G401 (cell line): ENCODE measurements at places on chromosomes 1 and 21. TPM values are rescaled to one million over a fixed set of nuclear protein-coding genes. Genes with fewer than 3 reads are reported as not detected.

Gene CELA3A
- not detected in 2 replicates for total RNA-seq

Gene BEND5
- total RNA-seq: not detected in 2 replicates

Gene RBM8A
- 86.0 and 117 TPM in 2 replicates for total RNA-seq

Gene CD5L
- not detected in 2 replicates for total RNA-seq

Gene CYYR1
- total RNA-seq: not detected in 2 replicates

Gene LRRC3
- 0.55 and 2.3 TPM in 2 replicates for total RNA-seq

Gene RGS8
- total RNA-seq: not detected in 2 replicates

Gene AXDND1
- total RNA-seq: 3.6 TPM in 1 of 2 replicates, not detected in the other

Gene LCA5L
- total RNA-seq: 0.18 and 5.0 TPM in 2 replicates

Gene CRP
- not detected in 2 replicates for total RNA-seq

DNA sequence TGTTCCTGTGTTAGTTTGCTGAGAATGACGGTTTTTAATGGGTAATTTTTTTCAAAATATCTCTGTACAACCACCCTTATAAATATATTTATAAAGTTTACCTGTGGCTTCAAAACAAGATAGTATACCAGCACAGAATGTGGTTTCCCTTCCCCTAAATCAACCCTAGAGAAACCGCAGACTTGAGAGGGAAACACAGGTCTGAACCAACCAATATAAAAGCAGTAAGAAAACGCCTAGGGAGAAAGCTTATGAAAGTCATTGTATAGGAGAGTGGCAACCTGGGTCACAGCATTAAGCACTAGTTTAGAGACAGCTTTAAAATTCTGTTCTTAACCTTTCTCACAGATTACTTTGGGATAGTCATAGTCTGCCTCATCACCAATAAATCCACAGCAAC is 180.6 kb upstream of the LHX8 start:
- DNase-seq: no peak

- DNase-seq: no peak
Observed at GRCh38 chr1:69524015-69524414, 43.7 kb upstream of the LRRC7 start.

DNA sequence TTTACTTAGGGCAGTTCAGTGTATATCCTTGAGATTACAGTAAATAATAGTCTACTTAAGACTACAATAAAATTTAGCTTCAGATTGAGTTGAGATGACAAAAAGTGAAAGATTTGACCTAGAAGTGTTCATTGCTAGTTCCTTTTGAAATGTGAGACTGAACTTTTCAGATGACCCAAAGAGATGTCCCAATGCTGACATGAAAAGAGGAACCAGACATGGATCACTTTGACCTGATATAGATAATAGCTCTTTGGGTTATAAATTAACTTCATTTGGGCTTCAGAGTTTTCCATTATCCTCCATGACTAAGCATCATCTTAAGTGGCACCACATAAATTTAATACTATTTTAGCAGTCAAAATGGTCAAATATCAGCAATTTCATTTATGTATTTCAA is 25.7 kb upstream of the OR10J5 start:
- DNase-seq: no peak

- DNase-seq: no peak
Observed at GRCh38 chr1:9473032-9473807, 66.0 kb upstream of the SLC25A33 start.

- DNase-seq: no peak
Observed at GRCh38 chr1:219296430-219297355, 123.0 kb downstream of the LYPLAL1 start.

- no peak for DNase-seq
Observed at GRCh38 chr1:2574350-2574749, 12.2 kb upstream of the PRXL2B start.

GRCh38 chr1:215497528-215497927 is 69.6 kb upstream of the KCTD3 start:
- DNase-seq: no peak

GRCh38 chr1:230781594-230781993 is 34.4 kb downstream of the CAPN9 start:
- no peak for DNase-seq

DNA sequence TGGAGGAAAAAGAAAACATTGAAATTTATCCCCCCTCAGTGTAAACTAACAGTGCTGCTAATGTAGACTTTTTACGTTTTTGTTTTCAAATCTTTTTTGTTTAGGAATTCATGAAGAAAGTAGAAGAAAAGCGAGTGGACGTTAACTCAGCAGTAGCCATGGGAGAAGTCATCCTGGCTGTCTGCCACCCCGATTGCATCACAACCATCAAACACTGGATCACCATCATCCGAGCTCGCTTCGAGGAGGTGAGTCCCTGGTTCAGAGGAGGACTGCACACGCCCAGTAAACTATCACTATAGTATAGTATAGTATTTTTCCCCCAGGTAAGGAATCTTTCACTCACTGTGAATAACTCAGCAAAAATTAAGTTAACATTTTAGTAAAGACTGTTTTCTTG is 37.8 kb upstream of the BMP8A start:
- DNase-seq: no peak

- DNase-seq: no peak
Observed at GRCh38 chr21:43720539-43721166, 1.7 kb downstream of the PDXK start.

DNA sequence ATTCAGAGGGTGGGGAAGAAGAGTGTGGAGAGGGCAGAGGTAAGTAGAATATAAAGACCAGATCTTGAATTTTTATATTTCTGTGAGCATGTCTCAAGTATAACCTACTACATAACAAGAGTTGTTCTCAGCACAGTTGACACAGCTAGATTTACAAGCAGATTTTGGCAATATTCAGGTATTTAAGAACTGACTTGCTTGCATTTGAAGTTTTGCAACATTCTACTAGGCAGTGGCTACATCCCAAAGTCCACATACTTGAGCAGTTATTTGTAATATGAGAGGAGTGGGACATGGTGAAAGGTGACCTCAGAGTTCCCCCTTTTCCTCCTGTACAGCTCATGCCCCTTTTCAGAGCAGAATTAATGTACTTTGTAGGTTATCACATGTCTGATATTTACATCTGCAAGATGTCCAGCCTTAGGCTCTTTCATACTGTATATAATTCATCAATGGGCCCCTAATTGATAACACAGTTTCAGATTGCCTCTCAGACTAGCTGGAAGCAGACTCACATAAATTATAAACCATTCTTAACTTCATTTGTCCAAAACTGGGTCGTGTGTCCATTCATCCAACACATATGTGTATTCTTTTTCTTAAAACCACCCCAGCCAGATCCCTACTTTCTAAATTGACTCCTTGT is 136.7 kb upstream of the RAVER2 start:
- no peak for DNase-seq

GRCh38 chr1:210260096-210260495 is 27.5 kb downstream of the SERTAD4 start:
- DNase-seq: no peak

DNA sequence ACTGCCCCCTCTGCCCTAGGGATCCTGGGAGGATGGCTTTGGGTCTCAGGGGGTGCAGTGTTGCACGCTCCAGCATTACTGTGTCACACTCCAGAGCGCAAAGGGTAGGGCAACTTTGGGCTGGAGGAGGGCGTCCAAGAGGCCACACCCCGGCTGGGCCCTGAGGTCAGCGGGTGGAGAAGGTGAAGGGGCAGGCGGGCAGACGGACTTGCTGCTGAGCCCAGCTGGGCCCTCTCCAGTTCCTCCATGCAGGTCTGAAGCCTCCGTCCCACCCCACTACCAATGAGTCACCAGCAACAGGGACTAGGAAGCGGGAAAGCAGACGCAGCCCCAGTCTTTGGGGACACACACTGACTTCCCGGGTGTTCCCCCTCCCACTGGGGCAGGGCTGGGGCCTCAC is 116.0 kb downstream of the CASZ1 start:
- no peak for DNase-seq

- no peak for DNase-seq
Observed at GRCh38 chr1:198318085-198318484, 161.3 kb downstream of the NEK7 start.

DNA sequence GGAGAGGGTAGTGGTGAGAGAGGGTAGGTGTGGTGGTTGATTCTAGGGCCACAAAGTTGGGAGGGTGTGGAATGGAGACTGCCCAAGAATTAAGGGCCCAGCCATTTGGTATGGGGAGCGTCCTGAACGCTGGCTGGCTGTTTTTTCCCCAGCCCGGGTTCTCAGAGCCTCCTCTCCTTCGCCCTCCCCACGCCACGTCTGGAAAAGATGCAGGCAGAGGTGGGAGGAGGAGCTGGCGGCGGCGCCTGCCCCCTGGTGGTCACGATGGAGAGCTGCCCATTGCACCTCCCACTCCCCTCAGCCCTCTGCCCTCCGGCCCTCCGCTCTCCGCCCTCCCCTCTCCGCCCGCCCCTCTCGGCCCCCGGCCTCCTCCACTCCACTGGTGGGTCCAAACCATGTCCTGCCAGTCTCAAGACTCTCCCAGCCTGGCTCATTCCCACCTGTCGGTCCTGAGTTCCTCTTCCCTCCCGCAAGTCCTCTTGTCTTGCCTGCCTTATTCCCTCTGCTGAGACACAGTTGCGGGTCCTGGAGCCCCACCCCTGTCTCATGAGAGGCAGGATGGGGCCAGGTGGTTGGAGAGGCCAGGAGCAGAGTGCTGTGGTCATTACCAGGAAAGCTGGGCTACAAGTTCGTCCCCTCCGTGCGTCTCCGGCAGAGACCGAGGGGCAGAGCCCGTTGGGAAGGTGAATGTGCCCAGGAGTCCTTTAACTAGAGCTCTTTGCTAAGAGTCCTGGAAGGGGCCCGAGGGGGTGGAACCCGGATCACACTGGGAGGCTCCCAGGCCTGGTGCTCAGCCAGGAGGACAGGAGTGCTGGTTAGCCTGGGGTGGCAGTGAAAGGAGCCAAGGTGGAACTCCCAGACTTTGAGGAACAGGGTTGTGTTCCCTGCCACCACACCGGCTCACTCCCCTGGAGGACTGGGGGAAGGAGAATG is 22.6 kb downstream of the ETNK2 start:
- peak; percentile 69 for DNase-seq

DNA sequence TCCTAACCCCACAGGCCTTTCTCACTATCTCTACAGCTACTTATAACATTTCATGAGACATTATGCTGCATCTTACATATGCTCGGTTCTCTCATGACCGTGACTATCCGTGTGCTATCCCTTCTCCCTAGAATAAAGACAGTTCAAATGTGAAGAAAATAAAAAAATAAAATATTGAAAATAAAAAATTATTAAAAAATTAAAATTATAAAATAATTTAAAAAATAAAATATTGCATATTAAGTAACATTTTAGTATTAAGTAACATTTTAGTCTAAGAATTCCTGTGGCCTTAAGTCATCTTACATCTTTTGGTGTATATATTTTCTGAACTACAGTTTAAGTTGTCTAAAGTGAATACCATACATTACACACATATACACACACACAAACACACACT is 415.5 kb downstream of the DPYD start:
- no peak for DNase-seq

GRCh38 chr1:205477121-205477758 is 21.4 kb upstream of the BLACAT1 start:
- no peak for DNase-seq

GRCh38 chr1:171896936-171897703 is 55.8 kb downstream of the DNM3 start:
- DNase-seq: peak; percentile 48

DNA sequence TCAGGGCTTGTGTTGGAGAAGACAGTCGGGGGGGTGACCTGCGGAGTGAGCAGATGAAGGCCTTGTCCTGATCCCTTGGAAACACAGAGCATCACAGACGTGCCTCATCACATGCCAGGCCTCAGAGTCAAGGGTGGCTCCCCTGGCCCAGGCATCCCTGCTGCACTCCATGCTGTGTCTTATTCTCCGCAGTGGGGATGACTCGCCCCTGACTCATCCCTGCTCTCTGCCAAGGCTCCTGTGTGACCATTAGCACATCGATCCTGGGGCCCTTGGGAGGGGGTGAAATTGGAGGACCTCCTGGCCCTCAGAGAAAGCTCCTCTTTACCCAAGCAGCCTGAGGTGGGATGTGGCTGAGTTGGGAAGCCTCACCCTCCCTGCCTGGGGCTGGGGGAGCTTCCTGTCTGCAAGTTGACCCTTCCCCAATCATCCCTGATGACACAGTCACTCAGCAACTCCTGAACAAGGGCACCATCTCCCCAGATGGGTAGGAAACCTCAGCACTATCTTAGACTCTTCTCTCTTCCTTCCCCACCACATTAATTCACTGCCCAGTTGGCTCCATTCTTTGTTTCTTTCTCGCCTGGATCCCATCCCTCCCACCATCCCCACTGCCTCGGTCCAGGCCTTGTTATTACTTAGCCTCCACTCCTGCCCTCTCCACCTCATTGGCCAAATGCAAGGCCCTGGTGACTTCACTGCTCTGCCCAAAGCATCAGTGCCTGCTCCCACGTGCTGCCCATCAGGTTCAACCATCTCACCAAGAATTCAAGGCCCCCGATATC is 74.6 kb downstream of the CAMK2N1 start:
- peak; percentile 38 for DNase-seq

GRCh38 chr1:66400660-66401059 is 133.3 kb upstream of the SGIP1 start:
- no peak for DNase-seq

DNA sequence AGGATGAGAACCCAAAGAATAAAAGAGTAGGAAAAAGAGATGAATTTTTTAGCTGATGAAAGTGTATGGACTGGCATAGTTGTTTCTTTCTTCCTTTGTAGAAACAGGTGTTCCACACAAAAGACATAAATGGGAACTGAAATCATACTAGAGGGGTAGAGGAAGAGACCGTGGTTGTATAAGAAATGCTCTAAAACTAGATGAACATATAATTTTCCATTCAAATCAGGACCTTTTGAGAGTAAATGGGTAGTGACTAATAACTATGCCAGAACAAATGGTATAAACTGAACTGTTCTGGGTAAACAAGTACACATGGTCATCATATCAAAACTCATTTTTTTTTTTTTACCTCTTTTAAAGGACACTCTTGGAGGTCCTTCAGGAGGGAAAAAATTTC is 344.2 kb downstream of the VAV3 start:
- no peak for DNase-seq

DNA sequence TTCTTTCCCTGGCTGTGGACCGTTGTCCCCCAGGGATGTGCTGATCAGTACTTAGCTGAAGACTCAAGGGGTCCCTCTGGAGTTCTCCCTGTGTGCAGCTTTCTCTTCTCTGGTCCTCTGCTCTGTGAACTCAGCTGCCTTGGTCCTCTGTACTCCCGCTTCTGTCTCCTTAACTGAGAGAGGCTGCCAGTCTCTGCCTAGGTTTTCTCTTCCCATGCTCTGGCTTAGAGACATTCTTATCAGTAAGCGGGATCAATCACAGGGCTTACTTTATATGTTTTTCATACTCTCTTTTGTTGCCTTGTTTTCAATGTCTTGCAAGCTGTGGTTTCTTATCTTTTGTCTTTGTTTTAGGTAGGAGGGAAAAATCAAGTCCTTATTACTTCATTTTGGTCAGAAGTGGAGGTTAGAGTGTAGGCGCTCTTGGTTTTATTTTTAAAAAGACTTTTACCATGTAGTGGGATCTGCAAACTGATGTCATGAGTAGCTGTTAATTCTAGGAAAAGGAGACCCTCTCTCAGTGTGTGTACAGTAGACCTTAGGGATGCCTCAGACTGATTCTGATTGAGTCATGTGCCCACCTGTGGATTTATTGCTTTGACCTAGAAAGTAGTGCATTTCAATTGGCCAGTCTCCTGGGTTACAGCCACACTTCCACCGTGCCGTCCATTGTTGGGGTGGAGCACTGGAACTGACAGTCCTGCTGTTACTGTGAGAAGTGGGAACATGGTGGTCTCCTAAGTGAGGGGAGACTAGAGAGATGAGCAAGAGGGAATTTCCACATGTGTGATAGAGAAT is 46.6 kb downstream of the TTC3 start:
- DNase-seq: peak; percentile 20
